ENCODE measurements at places on chromosomes 12 and 14.
A peak's percentile ranks its signal among the peaks of the same experiment; 100 is the strongest.

- no peak for DNase-seq
Measured at GRCh38 chr12:19036673-19037357, 92.7 kb upstream of the PLEKHA5 start.

- DNase-seq = no peak
Measured at GRCh38 chr12:124057691-124058090, 84.7 kb downstream of the ZNF664 start.

GRCh38 chr14:24392325-24393091, 6.3 kb upstream of the NYNRIN start:
- DNase-seq = no peak

DNA sequence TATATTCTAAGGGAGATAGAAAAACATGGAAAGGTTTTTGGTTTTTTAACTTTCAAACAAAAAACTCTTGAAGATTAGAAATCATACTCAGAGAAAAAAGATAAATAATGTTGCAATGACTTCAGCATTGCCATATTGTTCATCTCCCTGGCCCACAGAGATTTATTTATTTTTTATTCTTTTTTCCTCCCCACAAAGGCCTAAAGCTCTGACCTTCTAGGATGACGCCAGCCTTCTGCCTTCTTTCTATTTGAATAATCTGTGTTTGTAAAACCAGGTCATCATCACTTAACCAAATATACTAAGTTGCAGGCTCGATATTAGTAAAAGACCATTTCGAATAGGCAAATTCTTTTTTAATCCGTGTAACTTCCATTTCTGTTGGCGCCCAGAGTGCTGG, 4.4 kb upstream of the DCP1B start:
- no peak for DNase-seq

GRCh38 chr12:44519931-44520330, 356.2 kb downstream of the NELL2 start:
- DNase-seq = no peak

- DNase-seq = no peak
Measured at GRCh38 chr12:62128175-62128975, 131.8 kb upstream of the USP15 start.

GRCh38 chr12:131599190-131600159, 111.4 kb upstream of the SFSWAP start:
- no peak for DNase-seq

GRCh38 chr14:68466491-68466977, 326.3 kb downstream of the ZFP36L1 start:
- DNase-seq = no peak

- no peak for DNase-seq
Measured at GRCh38 chr12:100189636-100190394, 10.8 kb upstream of the ACTR6 start.

DNA sequence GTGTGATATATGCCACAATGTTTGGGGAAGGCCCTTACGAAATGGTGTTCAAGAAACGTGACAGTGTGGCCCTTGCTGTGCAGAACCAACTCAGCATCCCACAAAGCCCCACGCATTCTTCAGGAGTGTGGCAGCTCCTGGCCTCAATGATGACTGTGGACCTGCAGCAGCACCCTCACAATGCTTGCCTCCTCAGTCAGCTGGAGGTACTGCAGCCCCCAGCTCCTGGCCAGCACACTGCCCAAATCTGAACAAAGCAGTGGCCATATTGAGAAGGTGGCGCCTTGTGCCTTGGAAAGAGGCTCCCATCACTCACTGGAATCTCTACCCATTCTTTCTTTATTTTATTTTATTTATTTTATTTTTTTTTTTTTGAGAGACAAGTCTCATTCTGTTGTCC, 10.4 kb downstream of the POLE2 start:
- no peak for DNase-seq

DNA sequence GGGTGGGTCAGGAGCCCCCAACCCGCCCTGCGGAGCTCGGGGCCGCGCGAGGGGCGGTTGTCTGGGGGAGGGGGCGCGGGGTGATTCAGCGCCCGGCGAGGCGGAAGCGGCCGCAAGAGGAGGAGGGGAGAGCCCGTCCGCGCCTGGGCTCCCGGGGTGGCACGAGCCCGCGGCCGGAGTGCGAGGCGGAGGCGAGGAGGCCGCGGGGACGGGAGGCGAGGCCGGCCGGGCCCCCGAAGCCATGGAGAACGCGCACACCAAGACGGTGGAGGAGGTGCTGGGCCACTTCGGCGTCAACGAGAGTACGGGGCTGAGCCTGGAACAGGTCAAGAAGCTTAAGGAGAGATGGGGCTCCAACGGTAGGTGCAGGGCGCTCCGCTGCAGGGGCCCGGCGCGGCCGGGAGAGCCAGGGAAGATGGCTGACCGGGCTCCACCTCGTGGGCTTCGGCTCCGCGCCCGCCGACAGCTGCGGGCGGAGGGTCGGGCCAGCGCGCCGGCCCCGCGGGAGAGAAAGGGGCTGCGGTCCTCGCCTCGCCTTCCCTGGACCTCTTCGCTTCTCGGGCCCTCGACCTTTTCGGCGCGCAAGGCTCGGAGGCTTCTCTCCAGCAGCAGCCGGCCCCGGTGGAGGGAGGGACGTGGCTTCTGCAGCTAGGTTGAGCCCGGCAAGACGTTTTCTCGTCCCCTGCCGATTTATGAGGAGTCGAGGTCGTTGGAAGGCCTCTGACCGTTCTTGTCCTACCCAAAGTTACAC, 677 bp downstream of the ATP2A2 start:
- DNase-seq = peak; percentile 60

- no peak for DNase-seq
Measured at GRCh38 chr12:123815968-123816367, 53.9 kb downstream of the DNAH10 start.

DNA sequence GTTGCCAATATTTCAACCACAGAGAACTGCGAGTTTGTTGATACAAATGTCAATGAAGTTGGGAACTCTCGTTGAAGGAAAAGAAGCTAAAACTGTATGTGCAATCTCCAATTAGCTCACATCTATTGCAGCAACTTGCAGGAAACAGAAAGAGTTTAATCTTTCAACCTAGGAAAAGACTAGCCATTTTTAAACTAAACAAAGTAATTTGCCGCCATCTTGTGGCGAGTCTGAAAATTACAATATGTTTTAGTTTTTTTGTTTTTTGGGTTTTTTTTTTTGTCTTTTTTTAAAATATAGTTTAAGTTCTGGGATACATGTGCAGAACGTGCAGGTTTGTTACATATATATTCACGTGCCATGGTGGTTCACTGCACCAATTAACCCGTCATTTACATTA, 131.2 kb upstream of the FOXG1 start:
- peak; percentile 41 for DNase-seq

GRCh38 chr12:52860102-52860823, 11.5 kb upstream of the KRT78 start:
- DNase-seq = no peak

DNA sequence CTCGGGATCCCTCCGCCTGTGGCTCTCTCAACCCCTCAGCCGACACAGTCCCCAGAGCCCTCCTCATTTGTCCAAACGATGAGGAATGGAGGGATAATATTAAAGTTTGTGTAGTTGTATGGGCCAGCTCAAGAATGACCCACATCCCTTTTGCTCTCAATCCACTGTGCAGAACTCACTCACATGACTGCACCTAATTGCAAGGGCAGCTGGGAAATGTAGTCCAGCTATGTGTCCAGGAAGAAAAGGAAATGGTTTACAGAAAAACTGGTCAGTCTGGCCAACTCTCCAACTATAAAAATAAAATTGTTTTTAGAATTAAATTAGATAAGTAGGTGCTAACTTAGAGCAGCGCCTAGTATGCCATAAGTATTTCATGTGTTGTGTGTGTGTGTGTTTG, 66.6 kb downstream of the GALNT8 start:
- no peak for DNase-seq

- no peak for DNase-seq
Measured at GRCh38 chr12:64560396-64561301, 49.6 kb upstream of the RASSF3 start.

DNA sequence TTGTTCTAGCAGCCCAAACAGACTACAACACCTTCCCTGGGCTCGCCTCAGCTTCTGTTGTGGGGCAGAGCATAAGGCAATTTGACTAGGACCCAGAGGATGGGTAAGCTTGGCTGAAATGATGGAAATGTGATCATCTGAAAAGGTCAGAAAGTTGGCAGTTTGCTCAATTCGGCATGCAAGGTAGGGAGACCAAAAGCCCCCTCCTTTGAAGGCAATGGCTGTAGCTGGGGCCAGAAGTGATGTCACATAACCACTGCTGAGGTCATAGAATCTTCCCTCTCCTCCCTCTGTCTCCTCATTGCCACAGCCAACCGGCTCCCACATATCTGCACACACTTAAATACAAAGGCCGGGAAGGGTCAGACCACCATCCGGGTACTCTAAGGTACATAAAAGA, at the start of gene TPPP2:
Gene TPPP2 (plus strand): TSS at position 301 of the 400 bp plus-strand sequence. CDS start 365 bp downstream, outside the sequence.
- DNase-seq = no peak

GRCh38 chr12:10392394-10392930, 2.6 kb upstream of the KLRK1 start:
- no peak for DNase-seq

DNA sequence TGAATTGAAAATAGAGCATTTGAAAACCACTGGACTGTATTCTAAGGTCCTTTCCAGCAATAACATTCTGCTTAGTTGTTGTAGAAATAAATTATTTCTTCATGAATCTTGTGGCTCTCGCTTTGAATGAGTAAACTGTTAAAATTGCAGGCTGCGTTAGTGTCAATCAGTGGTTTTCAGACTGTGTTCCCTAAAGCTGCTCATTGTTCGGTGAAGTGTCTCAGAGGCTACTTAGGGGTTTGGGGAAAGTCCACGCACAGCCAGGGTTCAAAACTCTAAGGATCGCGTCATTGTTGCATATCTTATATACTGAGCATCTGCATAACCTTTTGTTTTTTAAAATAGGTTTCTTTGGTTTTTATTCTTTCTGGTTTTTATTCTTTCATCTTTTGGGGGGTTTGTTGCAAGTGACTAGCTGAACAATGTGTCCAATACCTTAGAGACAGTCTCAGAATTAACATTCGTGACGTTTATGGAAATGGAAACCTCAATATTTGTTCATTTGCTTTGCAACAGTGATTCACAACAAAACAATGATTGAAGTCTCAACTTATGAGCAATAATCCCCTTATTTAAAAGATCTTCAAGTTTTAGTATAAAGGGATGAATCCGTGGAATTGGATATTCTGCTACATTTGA, 108.1 kb downstream of the TTLL5 start:
- no peak for DNase-seq

DNA sequence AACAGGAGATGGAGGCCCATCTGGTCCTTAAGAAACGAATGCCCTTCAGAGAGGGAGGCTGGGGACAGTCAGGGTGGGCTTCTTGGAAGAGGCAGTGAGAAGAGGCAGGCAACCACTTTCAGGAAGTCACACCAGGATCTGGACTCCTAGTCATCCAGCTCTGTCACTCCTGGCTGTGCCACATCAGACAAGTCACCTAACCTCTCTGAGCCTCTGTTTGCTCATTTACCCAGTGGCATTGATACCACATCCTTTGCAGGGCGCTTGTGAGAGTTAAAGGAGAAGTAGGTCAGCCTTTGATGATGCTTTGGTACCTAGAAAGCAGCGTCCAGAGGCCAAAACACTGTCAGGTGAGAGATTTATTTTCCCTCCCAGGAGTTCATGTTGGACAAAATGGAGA, 11.1 kb downstream of the CCDC197 start:
- DNase-seq = no peak

- DNase-seq = no peak
Measured at GRCh38 chr12:3816266-3816665, 56.9 kb downstream of the PARP11 start.

- DNase-seq = no peak
Measured at GRCh38 chr12:78403136-78403535, 461.4 kb upstream of the SYT1 start.

GRCh38 chr14:51398898-51399297, 158.9 kb downstream of the TMX1 start:
- no peak for DNase-seq

Measured in neural crest cell (in vitro differentiated cells).